ENCODE measurements at places on chromosomes 11 and 22.

GRCh38 chr11:95375886-95376285, 144.9 kb upstream of the SESN3 start:
- no peak for DNase-seq

- no peak for DNase-seq
Measured at GRCh38 chr11:21948876-21949275, 244.0 kb upstream of the ANO5 start.

DNA sequence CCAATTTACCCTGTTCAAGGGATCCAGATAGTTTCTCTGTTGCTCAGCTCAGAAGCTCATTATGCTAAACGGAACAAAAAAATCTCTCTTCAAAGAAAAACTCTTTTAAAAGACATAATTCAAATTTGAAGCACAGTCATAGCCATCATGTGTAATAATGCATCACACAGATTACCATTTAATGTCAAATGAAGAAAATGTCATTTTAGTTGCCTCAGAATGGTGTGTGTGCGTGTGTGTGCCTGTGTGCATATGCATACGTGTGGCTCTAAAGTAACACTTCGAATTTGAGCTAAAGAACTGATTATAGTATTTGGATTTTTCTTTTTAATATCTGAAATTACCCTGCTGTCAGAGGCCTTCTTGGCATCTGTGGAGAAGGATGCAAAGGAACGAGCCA, 9.9 kb downstream of the TTC12 start:
- DNase-seq, result no peak

GRCh38 chr11:61477727-61478148, 30.8 kb upstream of the LRRC10B start:
- peak; percentile 35 for DNase-seq

DNA sequence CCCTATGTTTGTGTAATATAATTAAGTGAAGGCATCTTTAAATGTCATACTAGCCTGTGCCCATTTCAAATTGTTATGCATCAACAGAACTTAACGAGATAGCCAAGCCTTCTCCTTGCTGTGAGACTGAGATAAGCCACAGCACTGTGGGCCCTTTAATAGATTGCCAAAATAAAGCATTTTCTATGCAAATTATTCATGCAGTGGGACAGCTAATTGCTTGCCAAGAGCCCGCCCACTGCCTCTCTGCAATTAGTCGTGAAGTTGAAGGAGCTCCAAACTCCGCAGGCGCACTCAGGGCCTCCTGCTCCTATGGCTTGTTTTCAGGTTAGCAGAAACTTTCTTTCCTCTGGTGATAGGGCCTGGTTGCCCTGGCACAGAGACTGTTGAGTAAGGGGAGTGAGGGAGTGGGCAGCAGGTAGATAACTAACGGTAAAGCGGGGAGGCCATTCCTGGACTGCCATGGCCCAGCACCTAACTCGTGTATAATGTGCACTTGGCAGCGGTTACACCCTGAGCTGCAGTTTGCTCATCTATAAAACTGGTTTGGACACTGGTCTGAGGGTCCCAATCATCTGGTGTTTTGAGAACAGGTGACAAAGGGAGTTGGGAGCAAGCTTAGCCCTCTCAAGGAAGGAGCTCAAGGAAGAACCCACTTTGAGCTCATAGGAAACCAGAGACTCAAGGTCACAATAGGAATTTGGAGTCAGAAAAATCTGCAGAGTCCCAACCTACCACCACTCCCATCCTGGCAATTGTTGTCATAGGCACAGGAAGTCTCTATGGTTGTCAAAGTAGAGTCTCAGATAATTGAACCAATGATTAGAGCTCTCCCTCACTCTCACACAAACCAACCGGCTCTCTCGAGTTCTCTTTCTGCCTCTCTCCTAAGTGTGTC, 33.9 kb upstream of the RIC3 start:
- DNase-seq, result no peak

- DNase-seq, result no peak
Measured at GRCh38 chr11:70826541-70827335, 425.6 kb downstream of the SHANK2 start.

DNA sequence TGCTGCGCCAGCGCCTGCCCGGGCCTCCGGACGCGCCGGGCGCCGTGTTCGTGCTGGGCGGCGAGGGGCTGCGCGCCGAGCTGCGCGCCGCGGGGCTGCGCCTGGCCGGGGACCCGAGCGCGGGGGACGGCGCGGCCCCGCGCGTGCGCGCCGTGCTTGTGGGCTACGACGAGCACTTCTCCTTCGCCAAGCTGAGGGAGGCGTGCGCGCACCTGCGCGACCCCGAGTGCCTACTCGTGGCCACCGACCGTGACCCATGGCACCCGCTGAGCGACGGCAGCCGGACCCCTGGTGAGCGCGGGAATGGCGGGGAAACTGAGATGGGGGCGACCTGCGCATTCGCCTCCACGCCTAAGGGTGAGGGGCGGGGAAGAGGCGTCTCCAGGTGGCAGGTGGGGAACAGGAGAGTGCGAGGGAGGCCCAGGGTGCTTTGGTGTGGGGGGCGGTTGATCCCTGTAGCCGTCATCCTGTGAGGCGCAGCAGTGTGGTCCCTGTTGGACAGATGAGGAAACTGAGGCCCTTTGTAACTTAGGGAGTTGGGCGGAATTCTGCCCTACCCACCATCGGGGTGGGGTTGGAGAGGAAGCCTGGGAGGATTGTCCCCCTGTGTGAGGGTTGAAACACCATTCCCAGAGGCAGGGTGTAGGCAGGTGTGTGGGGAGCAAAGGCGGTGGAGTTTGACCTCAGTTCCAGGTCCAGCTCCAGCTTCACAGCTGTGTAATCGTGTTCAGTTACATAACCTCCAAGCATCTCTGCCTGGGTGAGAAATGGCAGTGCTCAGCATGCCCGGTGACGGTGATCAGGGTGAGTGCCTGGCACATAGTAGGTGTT, 758 bp downstream of the PDXP start:
- no peak for DNase-seq

DNA sequence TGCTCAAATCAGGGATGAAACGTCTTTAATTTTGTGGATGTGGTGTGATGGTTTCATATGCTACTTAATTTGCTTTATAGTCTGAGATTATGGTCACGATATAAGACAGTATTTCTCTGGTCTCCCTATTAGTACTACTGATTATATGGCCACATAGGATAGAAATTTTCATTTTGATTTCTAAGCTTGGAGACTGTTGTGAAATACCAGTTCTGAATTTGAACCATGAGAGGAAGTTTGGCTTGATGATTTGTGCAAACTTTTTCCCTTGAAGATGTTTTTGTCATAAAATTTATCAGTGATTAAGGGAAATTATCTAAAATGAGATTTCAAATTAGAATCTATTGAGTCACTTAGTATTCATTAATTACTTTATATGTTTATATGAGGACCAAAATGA, 2.7 kb downstream of the RNF169 start:
- DNase-seq, result no peak

- no peak for DNase-seq
Measured at GRCh38 chr11:90874986-90875385, 652.1 kb upstream of the CHORDC1 start.

DNA sequence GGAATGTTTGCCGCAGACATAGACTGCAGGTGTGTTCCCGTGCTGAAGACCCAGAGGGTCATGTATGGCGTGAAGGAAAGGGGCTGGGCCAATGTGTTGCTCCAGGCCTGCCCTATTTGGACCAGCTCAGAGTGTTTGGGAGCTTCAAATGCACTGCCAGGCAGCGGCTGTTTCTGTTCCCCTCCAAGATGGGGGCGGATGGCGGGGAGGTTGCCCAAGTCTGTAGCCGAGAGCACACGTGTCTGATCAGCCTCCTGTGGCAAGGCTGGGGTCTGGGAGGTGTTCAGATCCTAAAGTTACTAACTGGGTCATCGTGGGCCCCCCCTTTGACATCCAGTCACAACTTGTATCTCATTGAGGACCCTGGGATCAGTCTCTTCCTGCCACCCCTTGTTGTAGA, 45.5 kb downstream of the CACNA1I start:
- DNase-seq, result no peak

GRCh38 chr22:31631436-31631835, 30.6 kb downstream of the PISD start:
- DNase-seq, result no peak

DNA sequence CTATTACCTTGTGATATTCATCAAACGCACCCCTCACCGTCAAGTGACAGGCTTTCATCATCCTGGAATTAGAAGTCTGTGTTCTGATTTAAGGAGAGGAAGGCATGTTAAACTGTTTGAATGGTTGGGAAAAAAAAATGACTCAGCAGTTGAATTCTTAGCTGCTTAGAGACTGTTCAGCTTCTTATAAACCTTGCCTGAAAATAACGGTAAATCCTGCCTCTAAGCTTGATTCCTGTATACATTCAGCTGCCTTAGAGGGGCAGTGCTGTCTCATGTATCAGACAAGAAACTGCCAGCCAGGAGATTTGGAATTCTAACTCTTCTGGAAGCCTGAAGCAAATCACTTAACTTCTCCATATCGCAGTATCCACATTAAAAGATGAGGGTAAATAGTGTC, 437.4 kb downstream of the JRKL start:
- DNase-seq, result no peak

- no peak for DNase-seq
Measured at GRCh38 chr11:19938866-19939265, 221.4 kb downstream of the DBX1 start.

DNA sequence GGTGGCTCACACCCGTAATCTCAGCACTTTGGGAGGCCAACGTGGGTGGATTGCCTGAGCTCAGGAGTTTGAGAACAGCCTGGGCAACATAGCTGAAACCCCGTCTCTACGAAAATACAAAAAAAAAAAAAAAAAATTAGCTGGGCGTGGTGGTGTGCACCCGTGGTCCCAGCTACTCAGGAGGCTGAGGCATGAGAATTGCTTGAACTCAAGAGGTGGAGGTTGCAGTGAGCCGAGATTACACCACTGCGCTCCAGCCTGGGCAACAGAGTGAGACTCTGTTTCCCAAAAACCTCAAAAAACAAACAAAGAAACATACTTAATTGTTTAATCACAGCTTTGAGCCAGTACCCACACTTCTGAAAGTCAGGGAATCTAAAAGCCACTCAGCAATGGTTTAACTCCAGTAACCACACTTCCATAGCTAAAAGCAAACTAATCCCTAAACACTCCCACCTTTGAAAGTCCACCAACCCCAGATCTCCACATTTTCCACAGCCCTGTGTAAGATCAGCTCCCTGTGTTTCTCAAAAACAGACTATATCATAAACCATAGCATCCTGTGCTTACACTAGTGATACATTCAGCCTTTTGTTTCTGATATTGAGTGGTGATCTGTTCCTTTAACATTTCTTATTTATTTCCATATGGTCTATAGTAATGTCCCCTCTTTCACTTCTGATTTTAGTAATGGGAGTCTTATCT, 4.9 kb upstream of the OR2AT4 start:
- DNase-seq, result no peak

- DNase-seq, result no peak
Measured at GRCh38 chr11:28756977-28757376, 648.8 kb downstream of the METTL15 start.

GRCh38 chr11:130391711-130392110, 36.7 kb downstream of the ADAMTS8 start:
- no peak for DNase-seq

GRCh38 chr11:46357483-46357936, 10.2 kb downstream of the DGKZ start:
- DNase-seq, result no peak

- no peak for DNase-seq
Measured at GRCh38 chr11:47253660-47254059, 4.1 kb upstream of the NR1H3 start.

DNA sequence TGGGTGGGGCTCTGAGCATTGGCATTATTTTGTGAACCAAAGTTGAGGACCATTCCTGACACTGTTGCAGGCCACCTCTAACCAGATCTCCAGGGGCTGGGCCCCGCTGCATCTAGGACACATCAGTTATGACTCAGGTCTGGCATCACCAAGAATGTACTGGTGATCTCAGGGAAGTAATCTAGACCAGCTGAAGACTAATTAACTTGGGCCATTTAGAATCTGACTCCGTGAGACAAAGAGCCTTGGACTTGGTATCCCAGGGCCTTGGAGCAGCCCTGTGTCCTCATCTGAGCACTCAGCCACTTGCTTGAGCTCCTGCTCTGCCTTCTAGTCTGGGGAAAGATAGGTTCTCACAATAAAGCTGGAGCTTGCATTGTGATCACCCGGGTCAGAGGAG, 200.6 kb downstream of the KIRREL3 start:
- no peak for DNase-seq

DNA sequence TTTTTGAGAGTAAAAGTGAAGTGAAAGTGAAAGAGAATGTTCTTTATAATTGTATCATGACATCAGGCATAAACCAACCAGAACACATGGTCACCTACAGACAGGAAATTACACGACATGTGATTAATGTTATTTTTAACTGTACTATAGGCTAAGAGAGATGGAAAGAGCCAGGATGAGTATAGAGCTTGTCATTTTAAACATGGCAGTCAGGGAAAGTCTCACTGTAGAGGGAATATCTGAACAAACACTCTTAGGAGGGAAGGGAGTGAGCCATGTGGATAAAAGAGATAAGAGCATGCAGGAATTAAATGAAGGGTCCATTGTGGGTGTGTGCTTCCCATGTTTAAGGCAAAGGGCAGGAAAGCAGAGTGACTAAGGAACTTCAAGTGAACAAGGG, 599.1 kb upstream of the FAT3 start:
- DNase-seq, result no peak

DNA sequence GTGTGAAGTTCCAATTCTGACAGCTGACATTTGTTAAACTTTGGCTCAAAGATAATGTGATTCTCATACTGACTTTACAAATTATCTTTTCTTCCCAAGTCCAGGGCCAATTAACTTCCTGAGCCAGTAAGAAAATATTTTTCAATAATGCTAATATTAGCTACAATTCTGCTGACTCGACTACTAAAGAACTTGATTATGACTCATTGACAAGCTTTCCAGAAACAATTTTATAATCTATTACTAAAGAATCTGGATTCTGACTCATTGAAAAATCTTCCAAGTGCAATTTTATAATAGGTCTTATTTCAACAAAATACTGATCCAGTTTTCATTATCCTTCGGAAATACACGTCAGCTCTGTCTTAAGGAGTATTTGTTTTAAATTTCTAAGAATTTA, 12.9 kb upstream of the XKR3 start:
- no peak for DNase-seq

DNA sequence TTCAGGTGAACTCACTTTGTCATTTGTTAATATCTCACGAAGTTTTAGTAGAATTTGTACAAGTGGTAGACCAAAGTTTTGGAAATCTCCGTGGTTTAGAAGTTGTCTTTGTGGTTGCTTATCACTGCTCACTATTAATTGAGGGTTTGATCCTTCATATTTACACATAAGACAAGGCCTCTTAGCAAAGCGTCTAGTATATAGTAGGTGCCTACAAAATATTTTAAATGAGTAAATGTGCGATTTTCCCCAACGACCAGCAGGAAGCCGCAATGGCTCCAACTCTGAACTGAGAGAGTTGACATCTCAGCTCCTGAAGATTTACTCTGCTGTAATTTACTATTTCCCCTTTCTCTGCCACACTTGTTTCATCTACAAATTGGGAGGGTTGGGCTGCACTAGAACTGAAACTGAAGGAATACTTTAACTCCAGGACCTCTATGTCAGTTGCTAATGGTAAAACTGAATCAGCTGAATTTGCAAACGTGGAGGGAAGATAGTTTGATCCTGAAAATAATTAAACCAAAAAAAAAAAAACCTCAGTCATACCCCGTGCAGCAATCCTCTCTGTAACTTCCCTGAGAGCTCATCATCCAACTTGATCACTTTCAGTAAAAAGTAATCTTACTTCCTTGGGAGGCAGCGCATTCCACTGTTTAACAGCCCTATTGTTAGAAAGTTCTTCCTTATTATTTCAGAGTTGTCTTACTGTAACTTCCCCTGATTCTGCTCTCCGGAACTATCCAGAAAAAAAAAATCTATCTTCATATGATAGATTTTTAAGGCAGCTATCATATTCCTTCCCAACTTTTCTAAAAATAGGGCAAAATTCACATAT, 1.3 kb upstream of the SBF2 start:
- no peak for DNase-seq

All from activated CD4-positive, alpha-beta T cell treated with anti-CD3 and anti-CD28 coated beads, Interleukin-2, amount 50 U/mL, for 4 hours (primary cell).